ENCODE measurements at places on chromosomes 3 and 15.

DNA sequence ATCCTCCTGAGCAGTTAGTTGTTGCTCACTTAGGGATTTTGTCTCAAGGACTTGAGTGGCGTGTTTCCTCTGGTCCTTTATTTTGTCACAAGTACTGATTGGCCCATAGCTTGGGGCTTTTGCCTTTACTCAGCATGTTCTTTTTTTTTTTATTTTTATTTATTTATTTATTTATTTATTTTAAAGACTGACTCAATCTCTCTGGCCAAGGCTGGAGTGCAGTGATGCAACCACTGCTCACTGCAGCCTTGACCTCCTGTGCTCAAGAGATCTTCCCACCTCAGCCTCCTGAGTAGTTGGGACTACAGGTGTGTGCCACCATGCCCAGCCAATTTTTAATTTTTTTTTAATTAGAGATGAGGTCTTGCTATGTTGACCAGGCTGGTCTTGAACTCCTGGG, 223.9 kb upstream of the TPM1 start:
- no peak for DNase-seq

GRCh38 chr3:50259432-50260026, 9.4 kb upstream of the SEMA3B start:
- DNase-seq = no peak

GRCh38 chr3:131393868-131394267, 12.3 kb downstream of the NUDT16 start:
- DNase-seq = no peak

GRCh38 chr3:114060906-114061655, 4.5 kb downstream of the QTRT2 start:
- DNase-seq = no peak

GRCh38 chr3:157127831-157128767, 31.8 kb downstream of the CCNL1 start:
- no peak for DNase-seq

DNA sequence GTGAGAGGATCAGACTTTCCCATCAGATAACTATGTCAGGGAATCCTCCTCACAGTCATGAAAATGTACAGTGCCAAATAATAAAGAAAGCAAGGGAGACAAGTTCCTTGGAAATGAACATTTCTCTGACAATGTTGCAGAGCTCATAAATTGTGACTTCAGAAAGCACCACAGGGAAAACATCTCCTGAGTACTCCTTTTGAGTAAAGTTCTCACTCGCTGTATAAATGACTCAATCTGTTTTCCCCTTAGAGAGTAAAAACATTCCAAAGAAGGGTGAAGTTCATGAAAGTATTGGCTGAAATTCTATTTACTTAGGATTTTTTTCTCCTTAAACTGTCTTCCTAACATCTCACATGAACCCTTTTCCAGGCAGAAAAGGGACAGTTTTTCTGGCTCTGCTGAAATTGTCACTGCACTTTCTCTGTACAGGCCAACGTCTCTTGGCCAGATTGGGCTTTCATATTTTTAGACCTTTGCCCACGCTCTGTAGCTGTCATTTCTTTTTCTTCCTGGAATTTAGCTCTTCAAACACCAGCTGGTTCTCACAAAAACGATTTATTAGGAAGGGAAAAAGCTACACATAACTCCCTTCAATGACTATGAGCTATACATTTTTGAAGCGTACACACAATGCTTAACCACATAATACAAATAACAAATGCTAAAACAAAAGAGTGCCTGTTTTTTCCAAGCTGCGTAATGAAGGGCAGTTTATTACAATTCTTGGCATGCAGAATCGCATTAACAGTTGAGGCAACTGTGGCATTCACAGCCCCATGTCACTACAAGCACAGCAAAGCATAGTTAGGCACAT, 216.1 kb downstream of the ATP8B4 start:
- DNase-seq = peak; percentile 61

DNA sequence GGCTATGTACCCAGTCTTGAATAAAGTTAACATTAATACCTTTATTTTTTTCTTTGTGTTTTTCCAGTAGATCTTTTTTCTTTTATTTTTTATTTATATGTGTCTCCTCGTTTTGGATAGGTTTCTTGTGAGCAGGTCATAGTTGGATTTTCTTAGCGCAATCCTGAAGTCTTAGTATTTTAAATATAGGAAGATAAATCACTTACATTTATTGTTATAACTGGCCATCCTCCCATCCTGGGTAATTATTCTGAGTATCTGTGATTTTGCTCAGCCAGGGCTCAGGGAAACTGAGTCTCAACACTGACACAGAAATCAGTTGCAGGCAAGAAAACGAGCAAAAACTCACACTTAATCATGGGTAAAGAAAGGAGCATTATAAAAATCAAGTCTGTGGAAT, 11.6 kb upstream of the SLCO3A1 start:
- no peak for DNase-seq

DNA sequence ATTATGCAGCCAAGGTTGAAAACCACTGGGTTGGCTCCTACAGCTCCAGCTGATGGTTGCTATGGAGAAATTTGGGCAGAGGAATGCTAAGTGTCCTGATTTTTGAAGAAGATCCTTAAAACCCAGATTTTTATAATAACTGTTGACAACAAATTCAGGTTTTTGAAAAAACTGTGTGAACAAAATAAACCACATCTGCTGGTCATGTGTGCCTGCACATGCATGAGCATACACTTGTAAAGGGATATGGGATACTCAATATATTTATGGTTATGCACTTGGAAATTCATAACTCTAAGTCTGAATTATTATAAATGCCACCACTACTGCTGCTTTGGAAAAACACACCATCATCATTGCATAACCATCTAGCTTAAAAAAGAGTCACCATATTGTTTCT, 133.7 kb downstream of the THRB start:
- no peak for DNase-seq

- DNase-seq = no peak
These were observed 316.9 kb upstream of the UMPS start for GRCh38 chr3:124413393-124413792.

GRCh38 chr3:146154316-146154715, 6.7 kb downstream of the PLOD2 start:
- DNase-seq = no peak

- no peak for DNase-seq
These were observed 67.9 kb upstream of the KY start for GRCh38 chr3:134718726-134719125.

DNA sequence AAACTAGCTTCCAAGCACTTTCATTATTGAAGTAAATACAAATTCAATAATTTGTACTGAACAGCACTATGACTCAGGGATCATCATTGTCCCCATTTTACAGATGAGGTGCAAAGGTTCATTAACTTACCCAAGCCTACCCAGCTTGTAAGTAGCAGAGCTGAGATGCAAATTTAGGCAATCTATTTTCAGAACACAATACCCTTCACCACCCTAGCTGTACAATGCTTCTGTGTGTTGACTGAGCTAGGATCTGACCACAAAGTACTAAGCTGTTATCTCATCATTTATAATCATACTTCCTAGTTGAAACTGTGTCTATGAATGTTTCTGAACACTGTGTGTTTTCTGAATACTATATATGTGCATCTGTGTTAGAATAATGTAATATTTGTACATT, 3.2 kb upstream of the ILDR1 start:
- DNase-seq = no peak

DNA sequence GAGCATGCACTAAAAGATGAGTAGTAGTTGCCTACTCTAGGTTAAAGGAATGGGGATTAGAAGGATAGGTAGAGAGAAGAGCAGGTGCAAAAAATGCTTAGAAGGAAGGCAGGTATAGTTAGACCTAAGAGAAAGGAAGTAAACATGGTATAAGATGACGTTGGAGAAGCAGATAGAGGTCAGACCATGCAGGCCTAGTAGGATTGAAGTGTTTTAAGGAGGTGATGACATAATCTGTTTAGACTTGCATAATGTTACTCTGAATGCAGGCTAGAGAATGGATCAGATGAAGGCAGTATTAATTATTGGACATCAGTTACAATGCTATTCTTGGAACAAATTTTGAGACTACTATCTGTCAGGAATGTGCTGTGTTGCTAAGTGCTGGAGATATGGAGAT, 11.1 kb upstream of the ECT2 start:
- DNase-seq = no peak

DNA sequence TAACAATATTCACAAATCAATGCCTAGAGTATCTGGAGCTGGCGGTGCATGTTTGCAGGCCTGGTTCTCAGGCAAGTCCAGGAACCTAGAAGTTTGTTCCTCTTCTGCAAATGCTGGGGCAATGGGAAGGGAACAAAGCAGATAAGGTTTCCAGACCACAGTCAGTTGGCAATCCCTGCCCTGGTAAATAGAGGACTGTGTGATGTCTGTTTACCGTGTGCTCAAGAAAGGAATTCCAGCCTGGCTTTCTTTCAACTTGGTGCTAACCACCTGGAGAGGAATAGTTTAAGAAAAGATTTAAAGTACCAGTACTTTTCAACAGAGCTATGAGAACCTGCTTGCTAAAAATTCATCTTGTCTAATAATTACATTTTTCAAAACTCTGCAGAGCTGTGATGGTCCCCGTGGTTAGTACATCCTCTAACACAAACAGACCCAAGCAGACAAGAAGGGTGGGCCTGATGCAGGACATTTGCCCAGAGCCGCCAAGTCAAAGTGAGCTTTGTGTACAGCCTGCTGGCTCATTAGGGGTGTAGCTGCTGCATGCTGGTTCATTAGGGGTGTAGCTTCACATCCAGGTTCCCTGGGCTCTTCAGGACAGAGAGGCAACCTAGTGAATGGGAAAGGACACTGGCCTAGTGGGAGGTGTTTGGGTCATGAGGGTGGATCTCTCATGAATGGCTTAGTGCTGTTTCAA, 220.5 kb downstream of the SQOR start:
- DNase-seq = no peak

- DNase-seq = no peak
These were observed 6.1 kb downstream of the RASGRF1 start for GRCh38 chr15:79084308-79084968.

GRCh38 chr3:50495609-50496423, 7.6 kb downstream of the CACNA2D2 start:
- no peak for DNase-seq

Data from Ammon's horn (tissue), 1 donor.